OCI-LY7 (cell line): ENCODE measurements at places on chromosomes 5 and 9. TPM values are rescaled to one million over a fixed set of nuclear protein-coding genes. Genes with fewer than 3 reads are reported as not detected.

- DNase-seq: peak; percentile 85
These were observed at the start of gene BASP1 for GRCh38 chr5:17217493-17218352. Gene BASP1 (plus strand): TSS chr5:17217631. CDS start chr5:17275217, 57,586 bp downstream.

- no peak for DNase-seq
These were observed 280.4 kb upstream of the IRX2 start for GRCh38 chr5:3031733-3032378.

GRCh38 chr9:76223749-76224340 is 170.4 kb downstream of the RFK start:
- DNase-seq: no peak

DNA sequence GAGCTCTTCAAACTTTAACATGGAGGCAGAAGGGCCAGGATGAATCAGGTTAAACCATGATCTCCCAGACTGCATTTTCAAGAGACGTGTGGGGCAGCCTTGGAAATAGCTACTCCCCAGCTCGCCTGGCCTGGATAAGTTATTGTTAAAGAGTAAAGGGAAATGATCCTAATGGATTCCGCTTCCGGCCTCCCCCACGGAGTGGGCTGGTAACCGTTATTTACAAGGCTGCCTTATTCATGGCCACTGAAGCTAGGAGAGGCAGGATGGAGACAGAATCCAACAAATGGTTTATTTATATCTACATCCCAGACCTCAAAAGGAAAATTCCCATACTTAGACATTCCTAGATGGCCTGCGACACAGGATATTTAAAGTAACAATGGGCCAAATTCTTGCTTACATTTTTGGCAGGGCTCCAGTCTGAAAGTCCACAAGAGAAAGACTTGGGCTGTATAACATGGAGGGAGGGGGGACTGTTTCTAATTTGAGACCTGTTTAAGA is 27.9 kb downstream of the SPRY4 start:
- no peak for DNase-seq

- DNase-seq: no peak
These were observed 20.5 kb upstream of the ZFR start for GRCh38 chr5:32465076-32465475.

GRCh38 chr5:54946306-54946819 is 39.0 kb downstream of the ESM1 start:
- no peak for DNase-seq

GRCh38 chr9:101485924-101486692 is 47.5 kb upstream of the RNF20 start:
- DNase-seq: no peak

DNA sequence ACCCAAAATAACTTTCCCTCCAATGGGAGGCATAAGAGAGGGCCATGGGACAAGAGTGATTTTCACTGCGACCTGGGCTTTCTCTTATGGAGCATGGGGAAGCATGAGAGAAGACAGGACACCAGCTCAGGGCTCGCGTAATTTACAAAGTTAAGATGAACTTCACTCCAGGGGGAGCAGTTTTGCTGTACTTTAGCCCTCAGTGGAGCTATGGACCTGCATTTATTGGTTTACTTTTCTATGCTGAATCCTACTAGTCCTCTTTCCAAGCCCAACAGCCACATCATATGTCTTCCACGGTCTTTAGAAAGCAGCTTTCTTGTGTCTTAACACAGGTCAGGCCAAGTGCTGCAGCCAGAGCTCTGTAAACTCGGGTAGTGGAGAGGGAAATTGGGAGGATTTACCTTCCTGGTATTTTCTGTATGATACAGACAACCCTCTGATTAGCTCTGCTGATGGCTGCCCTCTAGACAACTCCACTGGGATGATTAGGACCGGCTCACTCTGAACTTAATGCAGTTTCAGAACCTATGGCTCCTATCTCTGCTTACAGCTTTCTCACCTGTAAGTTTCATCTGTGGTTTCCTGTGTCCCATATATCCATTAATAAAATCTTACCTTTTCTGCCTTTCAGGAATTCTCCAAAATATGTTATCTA is 581.0 kb upstream of the RORB start:
- DNase-seq: no peak

GRCh38 chr9:111527347-111527746 is 2.4 kb downstream of the ZNF483 start:
- no peak for DNase-seq

DNA sequence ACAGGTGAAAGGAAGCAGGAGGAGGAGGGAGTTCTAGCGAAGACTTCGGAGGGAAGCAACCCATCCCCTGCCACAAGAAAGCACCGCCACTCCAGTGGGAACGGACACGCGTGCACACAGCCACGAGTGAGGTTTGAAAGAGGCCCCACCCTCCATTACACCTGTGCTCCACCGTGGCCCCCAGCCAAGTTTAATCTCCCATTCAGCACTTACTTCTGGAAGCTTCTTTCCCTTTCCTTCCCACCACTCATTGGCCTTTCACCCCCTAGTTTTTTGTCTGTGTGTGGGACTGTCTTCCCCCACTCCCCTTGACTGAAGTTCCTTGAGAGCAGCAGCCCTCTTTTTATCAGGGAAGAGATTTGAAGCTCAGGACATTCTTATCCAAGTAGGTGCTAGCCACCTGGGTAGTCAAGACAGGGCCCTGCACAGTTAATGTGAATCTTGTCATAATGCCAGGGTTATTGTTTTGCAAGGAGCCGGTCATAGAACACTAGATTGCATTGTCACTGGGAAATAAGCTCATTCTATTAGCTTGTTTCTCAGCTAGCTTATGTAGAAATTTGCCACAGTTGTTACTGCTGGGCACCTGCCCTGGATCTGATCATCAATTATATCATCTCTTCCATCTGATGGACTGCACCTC is 256.0 kb downstream of the DOCK8 start:
- DNase-seq: peak; percentile 11

- DNase-seq: no peak
These were observed 29.1 kb downstream of the TNC start for GRCh38 chr9:115088860-115089259.

- DNase-seq: no peak
These were observed 647.3 kb downstream of the BRINP1 start for GRCh38 chr9:118721923-118722322.

DNA sequence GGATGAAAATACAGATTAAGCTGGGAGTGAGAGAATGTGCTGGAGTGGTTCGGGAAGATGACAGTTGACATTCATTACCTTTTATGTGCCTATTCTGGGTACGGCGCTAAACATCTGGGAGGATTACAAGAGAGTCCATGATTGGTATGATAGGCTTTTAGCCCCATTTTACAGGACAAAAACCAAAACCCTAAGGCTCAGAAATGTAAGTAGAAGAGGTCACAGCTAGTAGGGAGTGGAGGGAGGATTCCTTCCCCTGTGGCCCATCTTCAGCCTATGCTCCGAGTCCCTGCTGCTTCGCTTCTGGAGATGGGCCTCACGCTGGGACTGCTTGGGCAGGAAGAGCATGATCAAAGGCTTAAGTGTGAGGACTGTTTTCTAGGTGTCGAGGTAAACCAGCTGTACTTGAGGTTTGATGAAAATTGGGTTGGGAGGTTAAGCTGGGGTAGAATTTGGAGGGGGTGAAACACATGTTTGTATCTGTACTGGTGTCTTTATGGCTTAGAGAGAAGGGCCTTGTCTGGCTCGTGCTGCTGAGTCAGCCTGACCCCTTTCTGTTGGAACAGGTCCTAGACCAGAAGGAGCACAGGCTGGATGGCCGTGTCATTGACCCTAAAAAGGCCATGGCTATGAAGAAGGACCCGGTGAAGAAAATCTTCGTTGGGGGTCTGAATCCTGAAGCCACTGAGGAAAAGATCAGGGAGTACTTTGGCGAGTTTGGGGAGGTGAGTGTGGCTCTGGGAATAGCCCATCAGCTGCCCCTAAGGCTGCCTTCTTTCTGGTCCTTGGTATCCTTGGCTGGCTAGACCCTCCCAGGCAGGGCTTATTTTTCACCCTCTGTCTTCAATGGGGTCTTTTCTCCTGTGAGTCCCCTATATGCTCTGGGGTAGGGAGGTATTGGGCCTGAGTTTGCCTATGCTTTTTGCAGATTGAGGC is 2.1 kb downstream of the HNRNPAB start:
- no peak for DNase-seq

The SPATA31A1 gene
- not detected in 2 replicates for total RNA-seq

The CDH10 gene
- not detected in 2 replicates for total RNA-seq

The IGFBPL1 gene
- not detected in 2 replicates for total RNA-seq

The CA9 gene
- total RNA-seq: not detected in 2 replicates

The OMD gene
- not detected in 2 replicates for total RNA-seq

The DNLZ gene
- total RNA-seq: 13.1 and 16.8 TPM in 2 replicates

The GPR151 gene
- not detected in 2 replicates for total RNA-seq

The GOLM1 gene
- total RNA-seq: not detected in 2 replicates

The CDO1 gene
- not detected in 2 replicates for total RNA-seq
